Substantia nigra (tissue), 51 donors: ENCODE measurements at places on chromosomes 5 and 9.

DNA sequence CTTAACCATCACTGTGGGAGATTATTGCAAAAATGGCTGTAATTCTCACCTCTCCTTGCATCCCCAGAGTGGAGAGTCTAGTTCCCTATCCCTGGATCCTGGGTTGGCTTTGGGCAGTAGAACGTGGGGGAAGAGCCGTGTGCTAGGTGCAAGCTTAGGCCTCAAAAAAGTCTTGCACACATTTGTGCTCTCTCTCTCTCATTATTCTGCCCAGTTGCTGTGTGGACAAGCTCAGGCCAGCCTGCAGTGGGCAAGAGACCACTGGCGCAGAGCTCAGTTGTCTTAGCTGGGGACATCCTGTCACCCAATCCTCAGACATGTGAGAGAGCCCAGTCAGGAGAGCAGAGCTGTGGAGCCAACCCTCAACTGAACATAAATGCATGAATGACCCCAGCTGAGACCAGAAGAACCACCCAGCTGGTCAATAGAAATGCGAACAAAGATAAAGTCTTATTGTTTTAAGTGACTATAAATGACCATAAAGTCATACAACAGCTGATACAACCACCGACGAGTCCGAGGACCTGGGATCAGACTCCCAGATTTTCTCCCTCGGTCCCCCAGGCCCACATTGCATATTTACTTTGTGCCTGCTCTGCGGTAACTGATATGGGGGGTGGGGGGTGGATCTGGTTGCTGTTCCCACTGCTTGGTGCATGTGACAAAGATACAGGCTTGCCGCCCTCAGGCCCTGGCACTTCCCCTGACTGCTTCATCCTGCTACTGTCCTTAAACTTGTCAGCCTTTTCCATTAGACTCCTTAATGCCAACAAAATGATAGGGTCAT is 166.4 kb upstream of the MVB12B start:
- no peak for DNase-seq

DNA sequence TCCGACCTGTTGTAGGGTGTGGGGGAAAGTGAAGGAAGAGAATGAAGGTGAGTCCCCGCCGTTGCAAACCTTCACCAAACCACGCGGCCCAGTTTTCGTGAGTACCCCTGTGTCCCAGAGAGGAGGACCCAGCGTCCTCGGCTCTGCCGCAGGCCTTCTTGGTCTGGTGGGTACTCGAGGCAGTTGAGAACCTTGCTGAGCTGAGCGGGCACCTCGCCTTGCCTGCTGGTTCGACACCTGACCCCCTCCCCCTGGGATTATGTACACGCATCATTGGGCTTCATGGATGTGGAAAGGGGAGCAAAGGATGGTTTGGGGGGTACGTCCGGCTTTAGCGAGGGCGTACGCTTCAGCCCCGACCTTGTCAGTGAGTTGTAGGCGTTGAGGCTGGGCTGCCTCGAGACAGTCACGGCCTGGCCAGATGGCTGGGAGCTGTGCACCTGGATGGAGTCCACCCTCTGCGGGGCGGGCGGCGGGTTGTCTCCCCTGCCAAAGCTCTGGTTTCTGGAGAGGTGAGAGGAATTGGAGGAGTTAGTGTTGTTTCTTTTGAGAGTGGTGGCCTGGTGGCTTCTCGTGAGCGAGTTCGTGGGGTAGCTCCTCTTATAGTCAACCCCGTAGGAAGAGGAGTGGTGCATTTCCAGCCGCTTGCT is 128.1 kb downstream of the SEMA6A start:
- DNase-seq = no peak

- DNase-seq = no peak
These were observed 60.0 kb upstream of the RARS1 start for GRCh38 chr5:168426007-168426863.

GRCh38 chr5:15300141-15300540 is 199.8 kb upstream of the FBXL7 start:
- no peak for DNase-seq

DNA sequence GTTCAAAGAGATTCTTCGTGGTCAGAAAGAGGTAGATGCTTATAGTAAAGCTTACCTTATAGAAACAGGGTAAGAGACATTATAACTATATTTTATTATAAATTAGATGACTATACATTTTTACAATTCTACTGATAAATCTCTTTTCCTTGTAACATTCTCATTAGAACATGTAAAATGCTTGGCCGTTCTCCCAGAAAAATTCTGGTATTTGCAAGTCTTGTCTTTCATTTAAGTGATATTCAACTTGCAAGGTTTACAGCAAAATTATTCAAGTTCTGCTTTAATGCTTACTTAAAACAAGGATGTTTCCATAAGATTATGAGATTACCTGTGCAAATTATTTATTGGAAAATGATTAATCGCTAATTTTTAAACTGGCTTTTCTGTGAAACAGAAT is 41.3 kb upstream of the CDH18 start:
- no peak for DNase-seq

DNA sequence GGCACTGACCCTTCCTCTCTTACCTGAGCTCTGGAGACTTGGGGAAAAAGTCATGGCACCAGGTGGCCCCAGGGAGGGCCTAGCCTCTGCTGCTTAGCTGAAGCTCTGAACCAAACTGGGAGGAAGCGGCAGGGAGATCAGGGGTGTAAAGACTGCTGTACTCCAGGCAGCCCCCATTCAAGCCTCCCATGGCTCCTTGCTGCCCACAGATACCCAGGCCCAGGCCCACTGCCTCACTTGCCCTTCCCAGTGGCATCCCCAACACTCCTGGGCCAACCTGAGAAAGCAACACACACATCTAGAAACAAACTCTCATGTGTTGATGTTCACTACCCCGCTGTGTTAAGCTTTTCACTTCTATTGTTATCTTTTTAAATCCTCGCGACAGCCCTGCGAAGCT is 151.6 kb downstream of the C5orf15 start:
- no peak for DNase-seq

- no peak for DNase-seq
These were observed 95.4 kb downstream of the JAKMIP2 start for GRCh38 chr5:147687118-147687517.

- no peak for DNase-seq
These were observed 176.4 kb downstream of the SMARCA2 start for GRCh38 chr9:2191609-2191972.

GRCh38 chr5:133839721-133840120 is 128.7 kb downstream of the C5orf15 start:
- no peak for DNase-seq

DNA sequence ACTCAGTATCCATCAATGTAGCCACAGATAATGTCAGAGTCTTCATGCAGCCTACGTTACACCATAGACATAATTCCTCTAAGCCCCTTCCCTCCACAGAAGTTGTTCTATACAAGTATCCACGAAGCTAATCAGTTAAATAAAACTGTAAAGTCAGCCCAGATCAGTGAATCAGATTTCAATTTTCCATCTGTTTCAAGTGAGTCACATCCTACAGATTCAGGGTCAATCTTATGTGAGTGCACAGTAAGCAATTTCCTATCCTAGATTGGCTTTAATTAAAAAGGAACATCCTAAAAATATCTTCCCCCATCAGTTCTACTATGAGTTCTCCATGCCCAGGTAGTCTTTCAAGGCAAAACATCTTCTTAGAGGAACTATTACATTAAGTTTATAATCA is 402.5 kb downstream of the EFNA5 start:
- no peak for DNase-seq

- no peak for DNase-seq
These were observed 300.9 kb downstream of the MRPS30 start for GRCh38 chr5:45109636-45110035.

GRCh38 chr9:2464624-2465023 is 157.0 kb upstream of the VLDLR start:
- DNase-seq = no peak

GRCh38 chr9:2872931-2873323 is 29.0 kb upstream of the PUM3 start:
- no peak for DNase-seq

DNA sequence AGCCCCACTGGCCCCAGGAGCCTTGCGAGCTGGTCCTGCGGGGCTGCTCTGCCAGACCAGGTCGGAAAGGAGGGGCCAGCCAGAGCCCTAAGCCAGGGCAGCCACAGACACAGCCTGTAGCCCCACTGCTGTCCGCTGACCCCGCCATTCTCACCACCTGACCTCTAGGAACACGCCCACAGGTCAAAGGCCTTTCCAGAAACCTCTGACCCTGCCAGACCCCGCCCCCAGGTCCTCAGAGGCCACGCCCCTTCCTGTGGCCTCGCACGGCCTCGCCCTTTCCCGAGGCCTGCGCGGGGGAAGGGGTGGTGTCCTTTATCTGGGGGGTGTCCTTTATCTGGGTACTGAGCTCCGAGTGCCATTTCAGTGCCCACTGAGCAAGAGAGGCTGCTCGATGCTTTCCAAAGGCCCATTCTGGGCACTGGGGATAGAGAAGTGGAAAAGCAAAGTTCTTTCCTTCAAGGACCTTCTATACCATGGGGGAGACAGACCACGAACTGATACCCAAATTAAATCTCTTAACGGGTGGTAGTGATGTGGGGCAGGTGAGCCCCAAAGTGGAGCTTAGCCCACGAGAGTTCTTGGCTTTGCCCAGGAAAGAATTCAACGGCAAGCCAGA is 46.5 kb downstream of the P4HA2 start:
- no peak for DNase-seq

DNA sequence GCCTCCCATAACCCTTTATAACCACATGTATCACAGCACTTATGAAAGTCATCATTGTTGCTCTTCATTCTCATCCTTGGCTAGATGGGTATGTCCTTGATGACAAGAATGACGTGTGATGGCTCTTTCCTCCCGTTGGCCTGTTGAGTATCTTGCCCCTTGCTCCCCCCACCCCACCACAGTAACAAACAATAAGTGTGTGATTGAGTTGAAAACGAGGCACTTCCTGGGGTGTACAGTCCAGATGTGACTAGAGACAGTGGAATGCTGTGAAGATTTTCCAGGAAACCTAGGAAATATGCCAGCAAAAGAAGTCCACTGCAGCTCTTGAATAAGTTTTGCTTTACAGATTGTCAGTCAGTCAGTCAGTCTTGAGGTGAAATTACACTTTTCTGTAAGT is 262.5 kb downstream of the ELAVL2 start:
- no peak for DNase-seq

- no peak for DNase-seq
These were observed 21.8 kb downstream of the LHX2 start for GRCh38 chr9:124033348-124033747.
